ENCODE measurements at places on chromosomes 5 and 9. TPM values are rescaled to one million over a fixed set of nuclear protein-coding genes. Genes with fewer than 3 reads are reported as not detected.

Gene DEPDC1B
- polyA plus RNA-seq = 26.9 TPM

Gene KIF4B
- polyA plus RNA-seq = 0.30 TPM

DNA sequence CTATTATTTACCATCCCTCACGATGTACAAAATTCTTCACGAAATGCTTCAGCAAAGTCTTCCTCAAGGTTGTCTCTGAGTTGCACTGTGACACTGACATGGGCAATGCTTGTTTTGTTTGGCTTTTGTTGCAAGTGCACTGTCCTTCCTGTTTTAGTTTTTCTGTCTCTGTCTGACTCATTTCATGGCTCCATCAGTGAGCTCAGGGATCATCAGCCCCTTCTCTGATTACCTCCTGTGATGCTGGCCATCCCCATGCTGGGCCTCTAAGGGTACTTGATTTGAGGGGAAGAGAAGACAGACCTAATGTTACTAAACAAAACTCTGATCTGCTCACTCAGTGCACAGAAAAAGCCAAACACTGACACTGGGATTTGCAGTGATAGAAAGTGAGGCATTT lies 37.6 kb upstream of the STX17 start:
- no peak for DNase-seq

GRCh38 chr5:146052780-146053179 lies 52.6 kb downstream of the PLAC8L1 start:
- DNase-seq = no peak

DNA sequence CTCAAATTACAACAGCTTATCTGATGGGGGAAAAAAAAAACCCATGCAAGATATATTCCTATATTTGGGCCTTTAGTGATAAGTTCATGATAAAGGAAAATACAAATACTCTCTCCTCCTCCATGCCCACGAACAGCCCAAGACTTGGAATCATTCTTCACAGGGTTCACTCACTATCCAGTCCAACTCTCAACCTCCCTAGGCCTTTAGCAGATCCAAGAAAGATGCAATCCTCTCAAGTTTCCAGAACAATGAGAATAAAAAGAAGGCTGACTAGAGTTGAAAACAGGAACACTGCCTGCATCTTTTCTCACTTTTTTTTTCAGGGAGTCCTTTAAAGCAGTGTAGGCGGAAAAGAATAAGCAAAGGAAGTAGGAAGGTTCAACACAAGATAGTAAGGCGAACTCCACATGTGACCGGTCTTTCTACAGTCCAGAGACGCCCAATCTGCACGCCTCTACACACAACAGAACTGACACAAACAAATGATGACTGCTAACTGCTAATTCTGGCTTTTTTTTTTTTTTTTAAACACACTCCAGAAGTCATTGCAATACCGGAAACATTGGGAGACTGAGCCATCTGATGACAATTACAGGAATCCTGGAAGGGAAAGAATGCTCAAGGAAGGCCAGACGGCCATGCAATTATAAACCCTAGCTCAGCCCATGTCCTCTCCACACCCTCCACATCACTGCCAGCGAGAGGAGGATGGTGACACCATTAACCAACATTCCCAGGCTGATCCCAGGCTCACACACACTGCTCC lies 75.4 kb downstream of the BNC2 start:
- DNase-seq = no peak
